ENCODE measurements at places on chromosomes 7 and 10. TPM values are rescaled to one million over a fixed set of nuclear protein-coding genes. Genes with fewer than 3 reads are reported as not detected.

PTPN12 gene
- polyA plus RNA-seq, result 21.7 TPM

EGR2 gene
- polyA plus RNA-seq, result 2.6 TPM

HPSE2 gene
- not detected for polyA plus RNA-seq

GRCh38 chr10:21497177-21497807, 28.2 kb downstream of the SKIDA1 start:
- DNase-seq, result peak; percentile 86

DNA sequence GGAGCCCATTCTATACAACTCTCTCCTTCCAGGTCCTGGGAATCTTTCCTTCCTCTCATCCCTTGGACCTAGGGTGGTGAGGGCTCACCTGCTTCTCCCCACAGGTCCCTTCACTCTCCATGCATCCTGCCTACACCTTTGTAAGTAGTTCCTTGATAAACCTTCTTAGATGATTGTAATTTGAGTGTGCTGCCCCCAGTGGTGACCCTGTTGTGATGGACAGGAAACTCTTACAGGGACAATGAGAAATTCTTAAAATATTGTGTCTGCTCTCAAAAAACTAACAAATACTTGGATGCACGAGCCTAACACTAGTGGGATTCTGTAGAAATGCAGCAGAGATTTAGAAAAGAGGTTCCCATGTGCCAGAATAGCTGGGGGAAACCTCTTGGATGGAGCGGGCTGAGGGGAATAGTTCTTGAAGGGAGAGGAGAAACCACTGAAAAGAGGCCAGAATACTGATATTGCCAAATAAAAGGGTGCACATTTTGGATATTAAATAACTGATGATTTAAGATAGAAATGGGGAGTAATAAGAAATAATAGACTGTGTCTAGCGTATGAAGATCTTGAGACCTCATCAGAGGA, 6.7 kb upstream of the PAXIP1 start:
- no peak for DNase-seq

GRCh38 chr10:50874723-50875122, 10.7 kb downstream of the A1CF start:
- no peak for DNase-seq

DNA sequence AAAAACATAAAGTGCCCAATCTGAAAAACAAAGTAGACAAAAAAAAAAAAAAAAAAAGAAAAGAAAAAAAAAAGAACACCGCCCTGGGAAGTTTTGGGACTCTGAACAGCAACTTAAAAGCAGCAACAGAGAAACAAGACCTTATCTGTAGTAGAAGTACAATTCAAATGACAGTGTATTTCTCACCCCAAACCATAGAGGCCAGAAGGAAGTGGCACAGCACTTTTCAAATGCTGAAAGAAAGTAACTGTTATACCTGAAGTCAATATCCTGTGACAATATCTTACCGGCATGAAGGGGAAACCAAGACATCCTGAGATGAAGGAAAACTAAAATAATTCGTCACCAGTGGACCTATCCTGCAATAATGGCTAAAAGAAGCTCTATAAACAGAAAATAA, 112.1 kb downstream of the DNAJC1 start:
- DNase-seq, result no peak

- DNase-seq, result no peak
Measured at GRCh38 chr7:132486274-132486610, 90.0 kb downstream of the PLXNA4 start.

DNA sequence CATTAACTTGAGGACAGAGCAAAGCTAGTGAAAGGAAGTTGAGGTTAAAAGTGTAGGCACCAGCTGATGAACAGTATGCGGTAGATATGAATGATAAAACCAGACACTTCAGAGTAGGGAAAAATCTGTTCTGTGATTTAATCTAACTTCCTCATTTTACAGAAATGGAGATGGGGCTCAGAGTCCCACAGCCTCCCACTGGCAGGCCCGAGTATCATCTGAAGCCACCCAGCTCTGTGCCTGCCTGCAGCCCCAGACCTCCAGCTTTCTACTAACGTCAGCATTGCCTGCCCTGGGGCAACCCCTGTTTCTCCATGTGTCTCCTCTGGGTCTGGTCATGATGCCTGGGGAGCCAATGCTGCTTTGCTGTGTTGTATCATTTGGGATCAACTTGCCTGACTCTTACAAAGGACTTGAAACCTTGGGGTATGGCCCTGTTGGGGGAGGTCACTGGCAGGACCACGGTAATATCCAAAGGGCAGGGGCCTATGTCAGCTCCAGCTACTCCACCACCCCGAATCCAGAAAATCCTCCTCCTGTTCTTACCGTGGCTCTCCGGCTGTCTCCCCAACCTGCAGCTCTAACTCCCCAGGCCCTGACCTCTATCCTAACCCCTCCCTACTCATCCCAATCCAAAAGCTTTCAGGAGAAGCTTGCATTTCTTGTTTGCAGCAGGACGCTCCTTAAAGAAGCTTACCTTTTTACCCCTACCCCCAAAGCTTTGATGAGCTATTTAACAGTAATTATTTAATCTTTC, 56.2 kb upstream of the NPY start:
- no peak for DNase-seq

DNA sequence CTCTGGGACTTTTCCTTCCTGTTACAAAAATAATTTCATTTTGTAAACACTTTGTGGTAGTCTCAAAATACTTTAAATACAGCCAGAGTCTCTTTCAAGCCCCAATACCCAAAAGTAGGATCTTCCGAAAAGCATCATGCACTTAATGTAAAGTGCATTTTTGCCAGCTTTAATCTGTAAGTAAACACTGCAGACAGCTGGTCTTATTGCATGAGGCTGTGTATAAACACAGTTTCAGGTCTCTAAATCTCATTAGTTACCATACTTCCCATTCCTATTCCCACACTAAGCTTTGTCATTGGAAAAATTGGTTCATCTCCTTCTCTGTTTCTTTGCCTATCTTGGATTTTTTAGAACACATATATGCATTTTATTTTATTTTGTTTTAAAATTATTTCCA, 87.6 kb upstream of the GNAI1 start:
- DNase-seq, result no peak
